Left renal pelvis (tissue), 4 donors: ENCODE measurements at places on chromosomes 4 and X. TPM values are rescaled to one million over a fixed set of nuclear protein-coding genes. Genes with fewer than 3 reads are reported as not detected.

The SOWAHB gene
- polyA plus RNA-seq, result 0.38 TPM

The MTM1 gene
- 8.0 TPM for polyA plus RNA-seq

The STATH gene
- polyA plus RNA-seq, result 0.40 TPM

The ODAPH gene
- polyA plus RNA-seq, result 0.26 TPM

The USP17L10 gene
- polyA plus RNA-seq, result not detected

The STPG2 gene
- polyA plus RNA-seq, result 0.67 TPM

The CABS1 gene
- polyA plus RNA-seq, result not detected

The ANK2 gene
- 63.4 TPM for polyA plus RNA-seq

The ARHGAP6 gene
- polyA plus RNA-seq, result 15.8 TPM

The RBMXL3 gene
- polyA plus RNA-seq, result not detected

The SLC30A9 gene
- 101 TPM for polyA plus RNA-seq

The VEGFC gene
- polyA plus RNA-seq, result 21.8 TPM

The MGARP gene
- polyA plus RNA-seq, result 0.72 TPM

The RAP1GDS1 gene
- polyA plus RNA-seq, result 31.4 TPM

The GRPR gene
- 0.36 TPM for polyA plus RNA-seq

The MAB21L2 gene
- polyA plus RNA-seq, result 0.33 TPM

The AFF2 gene
- polyA plus RNA-seq, result 5.9 TPM

The SLC34A2 gene
- polyA plus RNA-seq, result 23.1 TPM

The SLC26A1 gene
- polyA plus RNA-seq, result 2.0 TPM

The RHOH gene
- polyA plus RNA-seq, result 1.0 TPM

The UGT2B17 gene
- polyA plus RNA-seq, result not detected

The HSPA4L gene
- 12.7 TPM for polyA plus RNA-seq

The AMTN gene
- polyA plus RNA-seq, result not detected

The CT83 gene
- not detected for polyA plus RNA-seq

The APLN gene
- 6.5 TPM for polyA plus RNA-seq

The GPR50 gene
- 0.17 TPM for polyA plus RNA-seq

The FGFBP1 gene
- polyA plus RNA-seq, result 0.16 TPM

The KCND1 gene
- 3.3 TPM for polyA plus RNA-seq

The HAND2 gene
- polyA plus RNA-seq, result 0.11 TPM

The CNGA2 gene
- polyA plus RNA-seq, result not detected
